ENCODE measurements at places on chromosomes 4 and X.

DNA sequence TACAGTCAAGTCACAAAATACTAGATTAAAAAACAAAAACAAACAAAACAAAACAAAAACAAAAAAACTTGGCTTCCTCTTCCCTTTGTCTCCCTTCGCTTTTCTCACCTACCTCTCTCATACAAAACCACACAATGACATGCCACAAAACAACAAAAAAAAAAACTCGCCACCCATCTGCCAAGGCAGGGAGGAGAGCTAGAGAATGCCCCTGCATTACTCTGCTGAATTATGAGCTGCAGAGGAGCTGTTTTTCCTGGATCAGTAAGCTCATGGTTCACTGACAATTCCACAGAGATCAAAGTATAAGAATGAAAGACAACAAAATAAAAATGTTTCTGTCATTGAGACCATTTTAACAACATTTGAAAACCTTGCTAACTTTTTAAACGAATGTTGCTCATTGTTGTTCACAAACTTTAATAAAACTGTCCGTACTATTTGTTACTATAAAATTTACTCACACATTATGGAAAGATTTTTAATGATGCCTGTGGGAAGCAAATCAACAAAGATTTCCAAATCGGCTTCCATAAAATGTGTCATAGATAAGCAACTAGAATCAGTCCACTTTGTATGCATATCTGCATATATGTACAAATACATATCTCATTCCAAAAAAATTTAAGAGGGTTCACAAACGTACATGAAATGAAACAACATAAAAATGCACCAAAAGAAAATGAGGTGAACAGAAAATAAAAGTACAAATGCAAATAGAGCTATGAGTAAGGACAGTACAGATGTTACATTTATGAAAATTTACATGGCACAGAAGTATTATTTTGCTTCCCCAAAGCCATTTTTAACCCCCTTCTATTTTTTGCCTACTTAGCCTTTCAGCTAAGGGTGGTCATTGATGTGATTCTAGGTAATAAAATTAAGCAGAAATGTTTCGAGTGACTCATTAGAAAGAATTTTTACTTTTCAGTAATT is 252.4 kb upstream of the FAT4 start:
- DNase-seq = no peak

DNA sequence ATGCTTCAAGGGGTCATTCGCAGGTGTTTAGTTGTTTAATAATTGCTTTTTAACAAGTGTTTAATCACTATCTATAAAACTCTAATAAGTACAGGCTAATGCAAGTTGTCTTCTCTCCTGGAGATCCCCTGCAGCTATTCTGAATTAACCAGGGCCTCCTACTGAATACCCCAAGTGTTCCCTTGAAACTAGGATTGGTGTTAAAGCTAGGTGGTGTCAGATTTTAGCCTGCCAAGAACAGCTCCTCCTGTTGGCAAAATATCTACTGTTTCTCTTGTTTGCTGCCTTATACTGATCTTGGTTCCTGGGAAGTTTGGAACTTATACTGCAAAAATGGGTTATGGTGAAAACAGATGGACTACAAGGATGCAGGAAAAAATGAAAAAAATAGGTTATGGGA is 26.1 kb upstream of the TMEM154 start:
- DNase-seq = no peak

DNA sequence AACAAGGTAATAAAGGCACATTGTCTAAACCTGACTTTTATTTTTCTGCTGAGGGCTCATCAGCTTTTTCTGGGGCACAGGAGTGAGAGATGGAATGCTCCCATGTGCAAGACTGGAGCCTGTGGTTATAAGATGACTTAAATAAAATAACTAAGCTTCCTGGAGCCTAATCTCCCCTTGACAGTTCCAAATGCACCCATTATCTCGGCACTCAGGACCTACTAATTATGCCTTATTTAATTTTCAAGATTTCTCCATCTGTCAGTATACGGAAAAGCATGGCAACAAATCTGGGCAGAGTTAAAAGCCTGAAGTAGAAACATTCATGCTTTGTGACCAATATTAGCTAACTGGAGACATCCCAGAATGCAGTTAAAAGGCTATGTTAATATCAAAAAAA is 416.7 kb upstream of the TEX13C start:
- no peak for DNase-seq

DNA sequence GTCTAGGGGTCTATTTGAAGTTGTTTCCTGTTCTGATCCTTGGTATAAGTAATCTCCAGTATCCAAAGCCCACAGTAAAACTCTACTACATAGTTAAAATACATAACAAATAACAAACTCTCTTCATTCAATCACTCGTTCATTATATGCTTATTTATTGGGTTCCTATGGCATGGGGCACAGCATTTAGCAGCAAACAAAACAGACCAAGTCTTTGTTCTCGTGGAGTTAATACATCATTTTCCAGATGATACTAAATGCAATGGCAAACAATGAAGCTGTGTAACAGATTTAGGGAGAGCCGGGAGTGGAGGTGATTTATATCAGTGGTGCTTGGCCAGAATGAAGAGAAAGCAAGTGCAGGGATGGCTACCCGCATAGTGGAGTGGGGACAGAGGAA is 36.6 kb upstream of the SPARCL1 start:
- DNase-seq = no peak

DNA sequence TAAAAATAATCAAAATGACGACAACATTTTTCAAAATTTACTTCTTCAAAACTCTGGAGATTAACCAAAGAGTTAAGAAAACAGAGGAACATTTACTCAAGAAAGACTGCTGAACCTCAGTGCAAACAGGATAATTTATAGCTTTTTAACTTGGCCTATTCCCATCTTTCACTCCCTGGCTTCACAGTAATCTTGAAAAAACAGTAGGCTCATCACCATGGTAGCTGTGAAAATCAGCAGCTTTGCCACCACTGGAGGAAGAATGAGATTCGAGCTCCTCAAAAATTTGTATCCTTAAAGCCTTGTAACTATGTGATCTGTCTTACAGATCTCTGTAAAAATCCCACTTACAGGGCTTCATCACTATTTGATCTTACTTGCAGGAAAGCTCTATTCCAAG is 447.7 kb upstream of the CTSO start:
- no peak for DNase-seq

DNA sequence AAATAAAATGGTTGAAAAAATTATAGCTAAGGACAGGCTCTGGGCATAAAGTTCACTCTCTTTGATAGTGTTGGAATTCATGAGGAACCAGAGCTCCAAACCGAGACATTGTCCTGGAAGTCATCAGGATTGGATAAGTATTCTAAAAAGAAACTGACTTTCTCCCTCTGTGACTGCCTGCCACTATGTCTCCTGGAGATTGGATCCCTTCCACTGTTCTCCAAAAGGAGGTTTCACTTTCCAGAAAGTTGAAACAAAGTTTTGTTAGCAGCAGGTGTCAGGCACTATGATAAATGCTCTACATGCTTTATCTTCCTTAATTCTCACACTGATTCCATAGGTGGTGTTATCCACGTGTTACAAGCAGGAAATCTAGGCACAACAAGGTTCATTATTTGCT is 16.8 kb downstream of the BANK1 start:
- DNase-seq = no peak

DNA sequence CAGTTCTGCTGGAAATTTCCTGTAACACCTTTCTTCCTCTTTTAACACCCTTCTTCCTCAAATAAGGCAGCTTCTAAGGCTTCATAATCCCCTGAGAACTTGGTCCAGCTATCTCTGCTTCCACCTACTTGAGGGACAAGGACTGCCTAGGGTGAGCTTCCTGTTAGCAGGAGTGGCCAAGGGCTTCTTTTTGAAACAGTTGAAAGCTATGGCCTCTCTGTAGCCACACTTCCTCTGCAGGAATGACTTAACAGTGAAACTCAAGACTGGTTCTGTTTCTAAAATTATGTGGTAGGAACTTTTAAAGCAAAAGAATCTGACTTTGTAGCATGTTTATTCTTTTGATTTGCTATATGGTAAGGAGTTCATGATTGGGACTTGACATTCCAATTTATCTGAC is 108.5 kb upstream of the WDR1 start:
- no peak for DNase-seq

DNA sequence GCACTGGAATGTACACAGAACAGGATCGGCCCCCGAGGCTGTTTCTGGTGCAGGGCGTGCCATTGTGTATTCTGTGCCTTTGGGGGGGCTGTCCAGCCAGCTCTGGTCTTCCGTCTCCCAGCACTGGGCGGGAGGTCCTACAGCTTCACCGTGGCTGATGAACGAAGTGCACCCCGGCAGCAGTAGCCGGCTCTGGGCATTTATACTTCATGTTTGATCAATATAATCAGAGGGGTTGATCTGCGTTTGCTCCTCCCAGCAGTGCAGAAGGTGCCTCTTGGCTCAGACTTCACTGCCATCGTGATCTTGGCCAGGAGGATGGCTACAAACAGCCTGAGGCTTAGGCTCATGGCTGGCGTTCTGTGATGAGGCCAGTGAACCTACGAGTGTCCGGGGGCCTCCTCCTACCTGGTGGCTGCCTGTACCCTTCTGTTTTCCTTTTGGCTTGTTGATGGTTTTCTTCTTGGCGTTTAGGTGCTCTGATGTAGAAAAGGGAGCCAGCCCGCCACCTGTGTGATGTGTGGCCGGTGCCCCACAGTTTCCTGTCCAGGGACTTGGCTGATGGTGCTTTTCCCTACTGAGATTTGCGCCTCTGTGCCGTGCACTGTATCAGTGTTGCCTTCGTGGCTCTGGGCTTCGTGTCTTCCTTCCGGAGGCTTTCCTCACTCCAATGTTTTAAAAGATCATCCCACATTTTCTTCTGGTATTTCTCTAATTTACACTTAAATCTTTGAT is 31.2 kb upstream of the HGFAC start:
- DNase-seq = no peak

- peak; percentile 60 for DNase-seq
Observed at GRCh38 chrX:56802921-56803849, 74.1 kb downstream of the NBDY start.

DNA sequence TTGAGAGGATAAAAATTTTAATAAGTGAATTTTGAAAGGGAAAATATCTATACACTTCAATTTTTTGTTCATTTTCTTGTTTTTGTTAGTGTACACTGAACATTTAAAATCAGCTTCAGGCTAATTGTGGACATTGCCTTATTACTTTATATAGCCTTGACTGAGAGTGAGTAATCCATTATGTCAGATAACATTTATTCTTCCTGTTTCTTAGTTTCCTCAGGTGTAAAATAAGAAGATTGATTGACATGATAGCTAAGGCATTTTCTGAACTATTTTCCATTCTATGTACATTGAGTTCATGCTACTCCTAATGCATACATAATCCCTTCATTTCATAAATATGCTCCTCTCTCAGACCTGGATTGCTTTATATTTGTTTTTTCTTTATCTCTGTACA is 607.3 kb upstream of the AADAT start:
- no peak for DNase-seq

GRCh38 chr4:3520796-3521600 is 11.2 kb downstream of the LRPAP1 start:
- DNase-seq = no peak

DNA sequence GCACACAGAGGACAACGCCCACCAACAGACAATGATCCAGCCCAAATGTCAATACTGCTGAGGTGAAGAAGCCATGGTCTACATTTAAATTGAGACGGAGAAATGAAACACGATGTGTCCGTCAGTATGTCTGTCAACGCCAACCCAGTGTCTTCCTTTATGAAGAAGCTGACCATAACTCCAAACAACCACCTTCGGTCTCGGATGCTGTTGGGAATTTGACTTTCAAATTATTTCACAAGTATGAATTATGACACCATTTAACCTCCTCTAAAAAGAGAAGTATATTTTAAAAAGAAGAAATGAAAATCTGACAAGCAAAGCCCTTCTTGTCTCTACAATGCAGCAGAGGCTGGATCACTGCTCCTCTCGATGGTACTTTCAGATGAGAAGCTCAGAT is 123.7 kb upstream of the MAP3K15 start:
- no peak for DNase-seq

GRCh38 chr4:138259271-138259670 is 17.1 kb upstream of the SLC7A11 start:
- DNase-seq = no peak

GRCh38 chr4:138996090-138996489 is 19.5 kb upstream of the NOCT start:
- no peak for DNase-seq

- DNase-seq = peak; percentile 67
Observed at GRCh38 chr4:116357758-116358157, 727.6 kb downstream of the TRAM1L1 start.

GRCh38 chr4:83240379-83240875 is 44.2 kb downstream of the COQ2 start:
- DNase-seq = no peak

- DNase-seq = no peak
Observed at GRCh38 chr4:110978761-110979160, 355.9 kb upstream of the PITX2 start.

DNA sequence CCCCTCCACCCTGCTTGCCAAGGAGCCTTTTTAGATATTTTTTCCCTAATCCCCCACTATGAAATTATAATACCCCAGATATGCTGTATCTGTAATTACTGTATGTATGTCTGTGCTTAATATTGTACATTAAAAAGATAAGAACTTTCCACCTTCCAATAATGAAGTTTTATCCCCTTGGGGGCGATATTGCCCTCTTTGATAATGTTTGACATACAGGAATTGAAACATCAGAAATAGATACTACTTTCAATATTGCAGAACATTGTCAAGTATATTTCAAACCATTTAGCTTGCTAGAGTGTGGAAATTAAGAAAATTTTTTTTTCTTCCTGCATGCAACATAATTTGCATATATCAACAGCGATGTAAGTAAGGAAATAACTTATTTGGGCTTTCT is 58.9 kb downstream of the NAF1 start:
- peak; percentile 74 for DNase-seq

DNA sequence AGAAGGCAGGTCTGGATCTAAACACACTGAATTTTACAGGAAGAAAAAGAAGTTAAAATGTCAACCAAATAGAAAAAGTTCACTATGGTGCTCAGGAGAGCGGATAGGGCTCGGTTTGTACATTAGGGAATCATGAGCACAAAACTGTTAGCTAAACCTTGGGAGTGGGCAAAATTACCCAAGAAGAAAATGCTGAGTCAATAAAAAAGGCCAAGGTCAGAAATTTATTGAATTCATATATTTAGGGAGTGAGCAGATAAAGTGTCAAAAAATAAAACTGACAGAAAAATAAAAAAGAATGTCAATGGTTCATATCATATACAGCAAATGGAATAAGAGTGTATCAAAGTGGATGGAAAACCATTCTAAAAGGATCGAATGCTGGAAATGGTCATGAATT is 452.5 kb upstream of the SMIM31 start:
- no peak for DNase-seq

GRCh38 chrX:45592101-45592500 is 391.4 kb upstream of the DIPK2B start:
- DNase-seq = peak; percentile 5

GRCh38 chrX:4225086-4225485 is 511.6 kb upstream of the PRKX start:
- DNase-seq = no peak

- DNase-seq = no peak
Observed at GRCh38 chr4:139243448-139244365, 36.3 kb downstream of the MGARP start.

GRCh38 chr4:77052352-77052751 is 23.4 kb downstream of the CCNI start:
- DNase-seq = peak; percentile 80

All from OCI-M1 (cell line).